Stomach (tissue), 19 donors: ENCODE measurements at places on chromosomes 4 and X. TPM values are rescaled to one million over a fixed set of nuclear protein-coding genes. Genes with fewer than 3 reads are reported as not detected.

Gene GK2
- polyA plus RNA-seq: not detected

Gene EGF
- 0.20 TPM for polyA plus RNA-seq

Gene PLK4
- 1.5 TPM for polyA plus RNA-seq

Gene COPS4
- polyA plus RNA-seq: 19.5 TPM

Gene PPP1R2C
- polyA plus RNA-seq: not detected

Gene SCML1
- polyA plus RNA-seq: 2.7 TPM

Gene IL13RA1
- 22.5 TPM for polyA plus RNA-seq

Gene BEX2
- 16.9 TPM for polyA plus RNA-seq

Gene GUF1
- polyA plus RNA-seq: 7.9 TPM

Gene PLAC1
- not detected for polyA plus RNA-seq

Gene MAGEA2B
- not detected for polyA plus RNA-seq

Gene HSFX2
- 0.31 TPM for polyA plus RNA-seq

Gene PNMA6F
- polyA plus RNA-seq: not detected

Gene TCEAL9
- 54.7 TPM for polyA plus RNA-seq

Gene EVC2
- 0.76 TPM for polyA plus RNA-seq

Gene ABCG2
- polyA plus RNA-seq: 0.61 TPM

Gene SLC10A4
- polyA plus RNA-seq: not detected

Gene ARFIP1
- polyA plus RNA-seq: 17.1 TPM
